ENCODE measurements at places on chromosomes 3 and 15.

GRCh38 chr15:100529556-100529955 lies 806 bp upstream of the CERS3 start:
- DNase-seq, result no peak

DNA sequence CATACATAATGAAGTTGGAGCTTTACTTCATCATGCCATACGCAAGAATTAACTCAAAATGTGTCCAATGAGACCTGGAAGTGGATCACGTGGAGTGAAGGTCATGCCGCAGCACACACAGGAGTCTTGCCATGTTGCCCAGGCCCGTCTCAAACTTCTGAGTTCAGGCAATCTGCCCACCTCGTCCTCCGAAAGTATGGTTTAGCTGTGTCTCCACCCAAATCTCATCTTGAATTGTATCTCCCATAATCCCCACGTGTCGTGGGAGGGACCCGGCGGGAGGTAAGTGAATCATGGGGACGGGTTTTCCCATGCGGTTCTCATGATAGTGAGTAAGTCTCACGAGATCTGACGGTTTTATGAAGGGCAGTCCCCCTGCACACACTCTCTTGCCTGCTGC lies 25.7 kb downstream of the SPCS1 start:
- DNase-seq, result no peak

- DNase-seq, result no peak
Observed at GRCh38 chr15:31392761-31393401, 66.2 kb downstream of the KLF13 start.

- no peak for DNase-seq
Observed at GRCh38 chr3:57851304-57851703, 95.2 kb downstream of the SLMAP start.

- DNase-seq, result no peak
Observed at GRCh38 chr15:70605606-70606410, 157.6 kb downstream of the UACA start.
